Activated CD8-positive, alpha-beta memory T cell treated with anti-CD3 and anti-CD28 coated beads for 1 hour (primary cell): ENCODE measurements at places on chromosomes 11 and 22.

DNA sequence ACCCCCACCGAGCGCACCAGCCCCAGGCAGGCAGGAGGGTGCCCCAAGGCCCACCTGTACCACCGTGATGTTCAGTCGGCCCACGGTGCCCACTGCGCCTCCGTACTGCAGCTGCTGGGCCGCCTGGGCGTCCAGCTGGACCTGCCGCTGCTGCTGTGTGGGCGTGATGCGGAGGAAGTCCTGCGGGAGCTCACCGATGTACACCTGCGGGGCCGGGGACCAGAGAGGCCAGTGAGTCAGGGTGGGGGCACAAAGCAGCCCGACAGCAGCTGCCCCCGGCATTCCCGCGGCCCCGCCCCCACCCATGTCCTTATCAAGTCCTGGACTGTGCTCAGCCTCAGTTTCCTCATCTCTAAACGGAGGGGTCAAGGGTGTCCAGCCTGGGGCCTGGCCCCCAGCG lies 13.8 kb downstream of the TOLLIP start:
- no peak for DNase-seq

DNA sequence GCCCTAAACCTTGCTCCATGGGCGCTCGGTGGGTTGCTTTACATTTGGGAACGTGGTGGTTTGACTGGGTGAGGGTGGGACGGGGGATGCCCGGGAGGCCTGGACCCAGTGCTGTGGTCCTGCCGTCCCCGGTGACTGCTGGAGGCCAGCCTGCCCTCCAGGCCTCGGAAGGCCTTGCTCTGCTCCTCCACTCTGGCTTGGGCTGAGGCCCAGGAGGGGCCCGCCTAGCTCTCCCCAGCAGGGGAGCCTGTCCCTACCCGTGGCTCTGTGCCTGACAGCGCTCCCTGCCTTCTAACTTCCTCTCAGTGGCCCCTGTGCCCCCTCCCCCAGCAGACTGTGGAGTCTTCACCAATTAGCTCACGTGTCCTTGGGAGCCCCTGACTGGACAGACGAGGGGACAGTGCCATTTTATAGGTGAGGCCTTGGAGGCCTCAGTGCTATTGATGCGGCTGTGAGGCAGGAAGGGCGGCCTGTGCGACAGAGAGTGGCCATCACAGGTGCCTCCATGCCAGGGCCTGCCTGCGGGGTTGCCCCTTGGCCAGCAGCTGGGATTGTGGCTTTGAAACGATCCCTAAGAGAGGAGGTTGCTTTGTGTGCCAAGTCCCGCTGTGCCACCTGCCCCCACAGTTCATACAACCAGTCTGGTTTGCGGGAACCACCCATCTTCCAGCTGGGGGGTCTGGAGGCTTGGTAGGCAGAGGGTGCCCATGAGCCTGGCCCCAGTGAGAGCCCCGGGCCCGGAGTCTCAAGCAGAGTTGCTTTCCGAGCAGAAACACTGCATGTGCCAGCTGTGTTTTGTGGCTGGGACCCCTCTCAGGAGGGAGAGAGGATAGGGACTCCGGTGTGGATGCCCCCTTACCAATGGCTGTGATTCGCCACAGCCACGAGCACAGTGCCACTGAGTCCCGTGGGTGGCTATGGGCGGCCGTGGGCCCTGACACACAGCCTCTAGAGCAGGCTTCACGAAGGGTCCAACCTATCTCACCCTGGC lies 17.7 kb downstream of the TPCN2 start:
- DNase-seq = no peak

GRCh38 chr22:35921777-35922176 lies 106.8 kb downstream of the RBFOX2 start:
- no peak for DNase-seq

DNA sequence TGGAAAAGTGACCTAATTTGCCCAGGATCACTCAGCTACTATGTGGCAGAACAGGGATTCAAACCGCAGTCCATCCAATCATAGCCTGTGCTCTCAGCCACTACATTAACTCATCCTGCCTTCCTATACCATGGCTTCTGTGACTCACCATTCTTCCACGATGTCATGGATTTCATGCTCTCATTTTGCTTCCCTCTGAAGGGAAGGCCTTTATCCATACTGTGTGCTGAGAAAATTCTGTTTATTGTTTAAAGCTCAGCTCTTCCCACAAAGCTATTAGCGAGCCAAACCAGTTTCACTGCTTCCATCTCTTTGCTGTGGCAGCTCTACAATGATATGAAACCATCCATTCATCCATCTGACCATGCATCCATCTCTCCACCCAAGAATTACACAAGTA lies 289.9 kb downstream of the TENM4 start:
- DNase-seq = no peak

- DNase-seq = no peak
These were observed 25.3 kb downstream of the OTOG start for GRCh38 chr11:17572359-17572690.

GRCh38 chr11:64778223-64778472 lies 194 bp downstream of the SF1 start:
- DNase-seq = no peak

- no peak for DNase-seq
These were observed 88.1 kb downstream of the GALNT18 start for GRCh38 chr11:11533751-11534150.

DNA sequence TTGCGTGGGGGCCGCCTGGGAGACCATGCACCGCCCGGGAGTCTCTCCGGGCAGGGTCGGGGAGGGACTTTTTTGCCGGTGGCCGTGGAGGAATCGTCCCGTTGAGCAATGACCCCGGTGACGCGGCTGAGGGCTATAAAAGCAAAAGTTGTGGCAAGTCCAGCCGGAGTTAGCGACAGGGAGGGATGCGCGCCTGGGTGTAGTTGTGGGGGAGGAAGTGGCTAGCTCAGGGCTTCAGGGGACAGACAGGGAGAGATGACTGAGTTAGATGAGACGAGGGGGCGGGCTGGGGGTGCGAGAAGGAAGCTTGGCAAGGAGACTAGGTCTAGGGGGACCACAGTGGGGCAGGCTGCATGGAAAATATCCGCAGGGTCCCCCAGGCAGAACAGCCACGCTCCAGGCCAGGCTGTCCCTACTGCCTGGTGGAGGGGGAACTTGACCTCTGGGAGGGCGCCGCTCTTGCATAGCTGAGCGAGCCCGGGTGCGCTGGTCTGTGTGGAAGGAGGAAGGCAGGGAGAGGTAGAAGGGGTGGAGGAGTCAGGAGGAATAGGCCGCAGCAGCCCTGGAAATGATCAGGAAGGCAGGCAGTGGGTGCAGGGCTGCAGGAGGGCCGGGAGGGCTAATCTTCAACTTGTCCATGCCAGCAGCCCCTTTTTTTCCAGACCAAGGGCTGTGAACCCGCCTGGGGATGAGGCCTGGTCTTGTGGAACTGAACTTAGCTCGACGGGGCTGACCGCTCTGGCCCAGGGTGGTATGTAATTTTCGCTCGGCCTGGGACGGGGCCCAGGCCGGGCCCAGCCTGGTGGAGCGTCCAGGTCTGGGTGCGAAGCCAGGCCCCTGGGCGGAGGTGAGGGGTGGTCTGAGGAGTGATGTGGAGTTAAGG lies at the start of gene NEAT1:
Gene NEAT1 (plus strand): TSS at position 166 of the 883 bp plus-strand sequence.
- DNase-seq = peak; percentile 90
